ENCODE measurements at places on chromosomes 1 and 21. TPM values are rescaled to one million over a fixed set of nuclear protein-coding genes. Genes with fewer than 3 reads are reported as not detected.

The LENEP gene
- polyA plus RNA-seq: not detected

The DYNLT5 gene
- not detected for polyA plus RNA-seq

The SPATA45 gene
- polyA plus RNA-seq: not detected

The MAP1LC3C gene
- 0.21 TPM for polyA plus RNA-seq

The KLHDC9 gene
- 1.2 TPM for polyA plus RNA-seq

DNA sequence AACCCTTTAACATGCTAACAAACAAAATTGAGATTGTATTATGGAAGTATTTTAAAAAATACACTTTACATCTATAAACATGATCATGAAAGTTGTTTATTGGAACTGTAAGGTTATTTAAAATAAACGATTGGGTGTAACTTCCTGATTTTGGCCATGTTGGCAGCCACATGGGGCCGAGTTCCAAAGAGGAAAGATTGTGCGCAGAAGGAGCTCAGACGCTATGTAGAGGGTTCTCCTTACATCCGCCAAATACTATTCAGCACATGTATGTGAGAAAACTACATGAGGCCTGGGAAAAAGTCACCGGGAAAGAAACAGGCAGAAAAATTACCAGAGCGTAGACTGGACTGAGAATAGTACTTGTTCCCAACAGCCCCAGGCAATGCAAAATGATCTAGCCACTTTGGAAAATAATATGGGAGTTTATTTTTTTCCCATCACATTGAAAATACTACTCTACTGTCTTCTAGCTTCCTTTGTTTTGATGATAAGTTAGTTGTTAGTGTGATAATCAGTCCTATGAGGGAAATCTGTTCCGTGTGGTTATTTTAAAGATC, 35.7 kb upstream of the B3GALT2 start:
- DNase-seq: no peak

DNA sequence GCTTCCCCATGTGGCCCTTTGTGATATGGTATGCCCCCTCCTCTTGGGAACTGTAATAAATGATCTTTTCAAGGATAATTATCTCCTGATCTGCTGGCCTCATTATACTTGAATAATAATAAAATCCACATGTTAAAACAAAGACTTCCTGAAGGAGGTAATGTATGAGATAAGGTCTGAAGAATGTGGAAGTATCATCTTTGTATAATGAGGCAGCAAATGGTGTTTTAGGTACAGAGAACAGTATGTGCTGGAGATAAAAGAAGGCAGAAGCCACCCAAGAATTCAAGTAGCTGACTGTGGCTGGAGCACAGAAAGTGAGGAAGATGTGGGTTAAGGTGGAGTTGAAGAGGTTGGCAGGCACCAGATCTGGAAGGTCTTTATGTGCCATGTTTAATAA, 12.8 kb upstream of the COG2 start:
- no peak for DNase-seq

GRCh38 chr1:235984041-235984825, 80.7 kb downstream of the NID1 start:
- DNase-seq: no peak

- no peak for DNase-seq
These were observed 11.1 kb downstream of the ATP6V1G3 start for GRCh38 chr1:198529414-198529813.

DNA sequence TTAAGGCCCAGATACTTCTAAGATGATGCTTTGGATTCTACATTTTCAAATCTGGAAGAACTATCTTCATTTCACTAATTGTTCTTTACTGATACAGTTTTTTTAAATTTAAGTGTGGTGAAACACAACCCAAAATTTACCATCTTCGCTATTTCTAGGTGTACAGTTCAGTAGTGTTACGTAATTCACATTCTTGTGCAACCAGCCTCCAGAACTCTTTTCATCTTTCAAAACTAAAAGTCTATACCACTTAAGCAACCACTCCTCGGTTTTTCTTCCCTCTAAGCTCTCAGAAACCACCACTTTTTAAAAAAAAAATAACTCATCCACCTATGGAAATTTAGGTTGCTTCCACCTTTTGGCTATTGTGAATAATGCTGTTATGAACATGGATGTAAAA, 220.7 kb downstream of the PDE4B start:
- no peak for DNase-seq

- DNase-seq: peak; percentile 13
These were observed 62.8 kb upstream of the USP25 start for GRCh38 chr21:15667010-15667409.
